HuH-7 (cell line): ENCODE measurements at places on chromosomes 5 and 9.

- DNase-seq, result no peak
Measured at GRCh38 chr9:131395157-131396098, 1.5 kb downstream of the PRRC2B start.

- DNase-seq, result no peak
Measured at GRCh38 chr5:141095263-141095641, 837 bp downstream of the PCDHB2 start.

DNA sequence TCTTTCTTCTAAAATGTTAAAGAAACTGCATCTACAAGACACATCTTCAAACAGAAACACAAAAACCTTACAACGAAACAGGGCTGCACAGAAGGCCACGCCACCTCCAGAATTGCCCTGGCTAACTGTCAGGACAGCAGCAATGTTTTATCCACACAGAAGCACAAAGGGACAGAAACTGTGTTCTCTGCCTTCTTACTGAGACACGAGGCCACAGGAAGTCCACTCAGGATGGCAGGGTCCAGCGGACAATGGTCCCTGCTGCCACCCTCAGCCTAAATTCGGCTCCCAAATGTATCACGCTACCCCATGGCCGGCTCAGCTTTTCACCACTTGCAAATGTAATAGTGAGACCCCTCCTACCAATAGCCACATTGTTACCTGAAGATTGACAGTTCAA, 159.8 kb upstream of the PHYKPL start:
- DNase-seq, result no peak

DNA sequence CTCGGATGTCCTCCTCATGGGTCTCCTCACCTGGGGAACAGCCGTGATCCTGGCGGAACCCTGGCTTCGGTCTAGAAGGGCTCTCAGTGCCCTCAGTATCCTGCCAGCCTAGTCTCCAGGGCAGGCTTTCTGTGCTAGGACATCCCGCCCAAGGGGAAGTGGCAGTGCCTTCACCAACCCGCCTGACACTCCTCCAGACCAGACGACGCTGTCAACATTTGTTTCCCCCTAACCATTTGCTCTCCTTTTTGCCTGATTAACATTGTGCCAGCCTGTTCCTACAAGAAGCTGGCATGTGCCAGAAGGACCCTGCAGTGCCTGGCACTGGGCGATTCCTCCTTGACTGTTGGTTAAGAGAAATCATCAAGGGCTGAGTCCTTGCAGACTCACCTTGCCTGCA, 358.9 kb upstream of the IRX2 start:
- no peak for DNase-seq

DNA sequence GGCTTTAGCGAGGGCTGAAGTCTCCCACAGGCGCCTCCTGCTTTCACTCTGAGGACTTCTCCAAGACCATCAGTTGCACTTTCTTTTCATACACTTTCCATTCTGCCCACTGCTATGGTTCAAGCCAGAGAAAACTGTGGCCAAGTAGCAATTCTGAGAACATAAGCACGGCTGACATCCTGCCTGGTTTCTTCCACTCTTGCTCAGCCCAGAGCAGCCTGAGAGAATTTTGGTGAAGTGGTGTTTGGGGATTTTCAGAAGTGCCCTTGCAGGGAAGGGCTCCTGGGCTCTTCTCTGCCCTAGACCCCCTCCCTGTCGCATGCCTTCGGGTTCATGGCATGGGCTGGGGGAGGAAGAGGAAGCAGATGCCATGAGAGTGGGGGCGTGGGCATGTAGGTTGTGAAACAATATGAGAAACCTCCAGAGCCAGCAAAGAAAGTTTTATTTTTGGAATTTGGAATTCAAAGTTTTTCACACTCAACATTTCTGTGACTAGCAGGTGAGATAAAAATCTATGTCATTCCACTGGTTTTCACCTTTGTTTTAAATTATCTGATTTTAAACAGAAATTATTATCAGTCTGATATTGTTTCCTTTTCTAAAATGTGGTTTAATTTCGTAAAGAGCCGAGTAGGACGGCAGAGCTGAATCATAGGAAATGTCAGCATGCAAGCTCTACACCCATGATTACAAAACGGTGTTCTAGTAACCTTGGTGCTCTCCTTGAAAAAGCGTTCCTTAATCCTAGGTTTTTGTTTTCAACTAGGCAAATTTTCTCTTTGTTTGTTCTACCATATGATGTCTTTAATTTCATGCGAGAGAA, 27.8 kb upstream of the TNFSF8 start:
- DNase-seq, result no peak

DNA sequence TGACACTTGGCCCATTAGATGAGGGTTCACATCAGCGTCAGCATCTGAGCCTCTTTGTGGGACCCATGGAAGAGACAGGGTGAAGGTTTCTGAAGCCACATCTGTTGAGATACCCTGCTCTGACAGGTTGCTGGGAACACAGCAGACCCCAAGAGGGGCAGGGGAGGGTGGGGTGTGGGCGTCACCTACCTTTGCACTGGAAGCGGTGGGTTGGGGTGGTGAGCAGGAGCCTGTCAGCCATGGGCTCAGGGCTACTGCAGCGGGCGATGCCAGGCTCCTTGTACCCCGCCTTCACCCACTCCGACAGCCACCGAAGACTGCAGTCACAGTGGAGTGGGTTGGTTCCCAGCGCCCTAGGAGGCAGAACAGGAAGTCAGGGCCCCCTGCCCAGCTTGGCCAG, 131.5 kb upstream of the PANK3 start:
- no peak for DNase-seq

- DNase-seq, result no peak
Measured at GRCh38 chr9:72882117-72882775, 70.6 kb downstream of the ALDH1A1 start.

GRCh38 chr5:25020454-25020853, 375.7 kb upstream of the CDH10 start:
- DNase-seq, result no peak

GRCh38 chr9:2040828-2041227, 25.7 kb downstream of the SMARCA2 start:
- DNase-seq, result no peak

- no peak for DNase-seq
Measured at GRCh38 chr9:116208417-116209232, 55.0 kb downstream of the PAPPA start.

DNA sequence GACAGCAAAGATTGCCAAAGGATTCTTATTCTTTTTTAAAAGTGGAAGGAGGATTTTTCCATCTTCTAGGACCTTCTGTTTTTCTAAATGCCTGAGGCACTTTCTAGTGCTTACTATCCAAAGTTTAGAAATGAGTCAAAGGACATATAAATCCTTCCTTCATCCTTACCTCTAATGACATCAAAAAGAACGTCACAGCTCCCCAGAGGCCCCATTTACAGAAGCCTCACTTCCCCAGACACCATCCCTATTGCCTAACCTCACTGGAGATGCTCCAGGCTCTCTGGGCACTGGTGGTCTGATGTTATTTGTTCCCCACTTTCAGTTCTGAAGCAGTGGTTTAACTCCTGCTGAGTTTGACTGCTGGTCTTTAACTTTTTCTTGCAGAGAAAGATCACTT, 504.3 kb downstream of the AGTPBP1 start:
- no peak for DNase-seq
